ENCODE measurements at places on chromosomes 7 and 10.

- DNase-seq, result peak; percentile 74
Observed at GRCh38 chr7:27165089-27165995, at the start of gene HOXA9. HOXA9 (minus strand) TSS chr7:27165537; CDS start chr7:27165457, 80 bp downstream.

DNA sequence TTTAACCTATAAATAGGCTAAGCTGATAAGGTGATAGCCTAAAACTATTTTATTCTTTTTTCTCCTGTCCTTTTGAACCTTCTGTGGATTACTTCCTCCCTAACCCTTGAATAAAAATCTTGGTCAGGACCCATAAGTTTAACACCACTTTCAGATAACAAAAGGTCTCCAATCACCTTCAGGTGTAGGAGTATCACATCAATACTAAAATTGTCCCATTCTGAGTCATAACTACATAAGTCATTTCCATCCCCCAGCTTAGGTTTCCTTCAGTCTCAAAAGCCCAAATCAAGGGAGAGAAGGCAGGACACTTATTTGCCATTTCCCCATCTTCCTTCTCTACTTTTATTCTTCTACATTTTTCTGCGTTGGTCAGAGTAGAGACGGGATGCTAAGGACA is 56.9 kb upstream of the WNT16 start:
- no peak for DNase-seq

DNA sequence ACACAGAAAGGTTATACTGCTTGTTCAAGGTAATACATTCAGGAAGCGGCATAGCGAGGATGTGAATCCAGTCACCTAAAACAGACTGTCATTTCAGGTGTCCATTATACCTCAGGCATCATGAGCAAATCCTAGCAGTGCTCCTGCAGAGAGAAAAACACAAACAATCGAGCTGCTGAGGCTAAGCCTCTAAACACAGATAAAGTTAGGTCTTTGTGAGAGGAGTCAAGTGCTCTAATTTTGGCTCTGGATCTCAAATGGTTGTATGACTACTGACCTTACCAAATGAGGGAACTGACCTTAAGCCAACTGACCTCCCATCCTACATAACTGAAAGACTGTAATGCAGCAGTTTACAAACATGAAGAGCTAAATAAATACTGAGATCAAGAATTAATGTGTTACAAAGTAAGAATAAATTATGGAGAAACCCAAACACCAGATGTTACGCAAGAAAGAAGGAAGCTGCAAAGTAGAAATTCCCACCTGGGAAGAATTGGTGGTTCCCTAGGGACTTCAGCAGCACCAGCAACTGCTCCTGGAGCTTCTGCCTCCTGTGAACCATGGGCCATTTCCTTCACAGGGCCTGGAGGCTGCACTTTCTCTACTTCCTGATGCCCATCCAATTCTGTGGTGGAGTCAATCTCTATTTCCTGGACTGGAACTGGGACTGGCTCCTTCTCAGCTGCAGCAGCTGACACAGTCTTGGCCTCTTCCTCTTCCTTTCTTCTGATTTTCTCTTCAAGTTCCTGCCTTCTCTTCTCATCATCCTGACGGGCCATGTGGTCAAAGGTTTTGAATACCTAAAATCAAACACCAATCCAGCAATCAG is 5.8 kb downstream of the NUDCD3 start:
- DNase-seq, result no peak

- DNase-seq, result no peak
Observed at GRCh38 chr10:81081887-81082620, 544.4 kb downstream of the SH2D4B start.

- no peak for DNase-seq
Observed at GRCh38 chr7:155234950-155235789, 62.5 kb upstream of the INSIG1 start.

GRCh38 chr10:53140506-53140905 is 367.9 kb upstream of the MBL2 start:
- no peak for DNase-seq

GRCh38 chr7:31553661-31554081 is 39.8 kb downstream of the ITPRID1 start:
- DNase-seq, result no peak

GRCh38 chr10:132458586-132459300 is 61.7 kb downstream of the PWWP2B start:
- DNase-seq, result no peak

GRCh38 chr10:42883993-42884983 is 101.7 kb downstream of the BMS1 start:
- DNase-seq, result no peak

GRCh38 chr7:33425395-33425794 is 296.0 kb downstream of the BBS9 start:
- no peak for DNase-seq

DNA sequence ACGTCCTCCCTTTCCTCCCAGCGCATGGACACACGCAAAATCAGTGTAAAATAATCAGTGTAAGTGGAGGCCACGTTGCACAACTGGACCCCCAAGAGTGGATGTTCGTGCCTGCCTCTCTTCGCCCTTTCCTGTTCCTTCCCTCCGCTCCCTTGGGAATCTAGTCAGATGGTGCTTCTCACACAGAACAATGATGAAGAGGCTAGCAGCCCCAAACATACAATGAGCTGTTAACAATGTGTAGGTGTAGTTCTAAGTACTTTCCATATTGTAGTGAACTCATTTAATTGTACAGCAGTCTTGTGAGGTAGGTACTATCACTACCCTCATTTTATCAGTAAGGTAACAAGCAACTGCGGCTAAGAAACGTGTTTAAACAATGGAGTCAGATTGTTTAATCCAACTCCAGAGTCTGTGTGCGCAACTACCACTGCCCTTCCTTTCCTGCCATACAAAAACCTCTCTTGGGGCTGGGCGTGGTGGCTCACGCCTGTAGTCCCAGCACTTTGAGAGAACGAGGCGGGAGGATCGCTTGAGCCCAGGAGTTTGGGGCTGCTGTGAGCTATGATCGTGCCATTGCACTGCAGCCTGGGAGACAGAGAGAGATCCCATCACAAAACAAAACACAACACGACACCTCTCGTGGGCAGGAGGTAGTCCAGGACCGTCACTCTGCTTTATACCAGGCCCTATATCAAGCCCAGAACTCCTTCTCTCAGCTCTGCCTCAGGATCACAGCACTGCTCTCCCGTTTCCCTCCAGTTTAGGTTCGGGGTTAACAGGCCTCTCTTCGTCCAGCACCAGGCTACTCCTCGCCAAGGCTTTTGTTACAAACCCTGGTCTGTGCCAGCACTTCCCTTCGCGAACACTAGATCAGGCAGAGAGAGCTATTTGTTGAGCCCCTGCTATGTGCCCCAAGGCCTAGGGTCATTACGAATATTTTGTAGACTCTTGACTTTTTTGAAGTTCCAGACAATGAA is 1.1 kb downstream of the FKBP9 start:
- DNase-seq, result no peak

- DNase-seq, result no peak
Observed at GRCh38 chr10:32793033-32793432, 165.0 kb downstream of the ITGB1 start.

DNA sequence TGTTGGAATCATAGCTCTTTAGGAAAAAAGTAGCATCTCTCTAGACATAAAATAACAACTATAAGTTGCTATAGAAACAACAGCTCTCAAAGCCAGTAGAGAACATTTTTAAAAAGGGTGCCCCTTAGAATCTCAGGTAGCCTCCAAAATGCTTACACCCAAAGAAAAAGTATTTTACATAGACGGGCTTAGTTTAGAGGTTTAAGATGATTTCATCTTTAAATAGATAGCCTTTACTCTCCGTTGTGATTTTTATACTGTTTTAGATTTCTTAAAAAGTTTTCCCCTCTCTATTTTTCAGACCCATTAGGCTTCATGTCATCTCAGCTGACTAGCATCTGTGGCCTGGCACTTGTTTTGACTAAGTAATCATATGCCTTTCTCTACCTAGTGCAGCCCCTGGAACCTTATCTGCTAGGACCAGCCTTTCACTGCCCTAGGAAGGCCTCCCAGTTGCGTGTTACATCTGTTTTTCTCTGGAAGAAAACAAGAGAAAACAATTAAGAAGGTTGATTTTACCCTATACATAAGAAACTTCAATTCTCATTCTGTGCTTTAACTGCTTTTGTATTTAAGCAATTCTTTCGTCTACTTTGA is 6.9 kb upstream of the BPGM start:
- DNase-seq, result no peak

DNA sequence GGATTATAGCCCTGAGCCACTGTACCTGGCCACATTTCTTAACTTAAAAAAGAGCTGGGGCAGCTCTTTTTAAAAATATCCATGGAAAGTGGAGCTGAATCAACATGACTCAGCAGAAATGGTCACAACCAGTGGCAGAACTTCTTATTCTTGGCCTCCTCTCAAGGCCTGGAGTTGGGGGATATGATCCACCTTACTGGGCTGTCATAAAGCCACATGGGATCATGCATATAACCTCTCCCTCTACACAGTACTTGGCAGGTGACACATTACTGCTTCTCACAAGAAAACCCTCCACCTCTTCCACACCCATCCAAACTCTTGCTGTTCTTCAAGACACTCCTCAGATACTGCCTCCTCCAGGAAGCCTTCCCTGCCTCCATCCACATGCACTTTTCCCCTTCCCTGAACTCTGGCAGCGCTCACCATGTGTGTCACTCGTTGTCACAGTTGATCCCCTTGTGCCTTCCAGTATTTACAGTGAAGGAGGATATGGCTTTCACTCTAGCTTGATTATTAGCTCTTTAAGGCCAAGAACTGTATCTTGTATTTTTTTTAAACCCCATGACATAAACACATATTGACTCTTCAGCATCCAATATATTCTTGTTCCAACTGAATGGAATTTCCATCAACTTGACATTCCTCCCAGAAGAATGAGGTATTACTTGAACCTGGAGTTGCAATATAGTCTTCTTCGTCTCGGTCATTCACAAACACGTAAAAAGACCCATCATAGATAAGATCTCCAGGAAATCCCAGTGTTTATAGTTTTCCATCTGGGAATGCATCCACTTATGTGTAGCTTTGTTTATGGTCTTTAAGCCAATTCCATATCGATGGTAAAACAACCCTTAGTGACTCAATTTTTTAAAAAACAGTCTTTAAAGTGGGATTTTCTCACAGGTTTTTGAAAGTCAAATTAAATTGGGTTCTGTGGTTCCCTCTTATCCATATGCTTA is 85.5 kb downstream of the TBXAS1 start:
- DNase-seq, result no peak

- DNase-seq, result no peak
Observed at GRCh38 chr7:111642373-111642772, 80.1 kb upstream of the IMMP2L start.

DNA sequence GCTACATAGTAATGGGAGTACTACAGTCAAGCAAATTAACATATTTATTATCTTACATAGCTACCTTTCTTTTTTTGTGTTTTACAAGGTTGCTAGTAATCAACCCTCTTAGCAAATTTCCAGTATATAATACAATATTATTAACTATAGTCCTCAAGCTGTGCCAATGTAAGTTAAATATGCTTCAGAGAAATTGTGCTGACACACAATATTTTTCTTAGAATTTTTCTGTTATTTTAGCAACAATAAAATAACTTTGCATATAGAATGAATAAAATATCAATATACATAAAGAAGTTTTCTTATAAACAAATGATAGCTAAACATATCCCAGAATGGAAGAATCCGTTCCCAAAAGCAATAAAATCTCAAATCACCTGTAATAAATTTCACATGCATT is 1605.1 kb downstream of the REEP3 start:
- DNase-seq, result no peak

GRCh38 chr10:98644466-98644865 is 197.7 kb upstream of the HPS1 start:
- no peak for DNase-seq

- no peak for DNase-seq
Observed at GRCh38 chr7:123433665-123434064, 100.7 kb downstream of the IQUB start.

GRCh38 chr10:17375936-17376584 is 78.3 kb downstream of the ST8SIA6 start:
- no peak for DNase-seq

- no peak for DNase-seq
Observed at GRCh38 chr7:101486433-101487104, 123.9 kb downstream of the COL26A1 start.

DNA sequence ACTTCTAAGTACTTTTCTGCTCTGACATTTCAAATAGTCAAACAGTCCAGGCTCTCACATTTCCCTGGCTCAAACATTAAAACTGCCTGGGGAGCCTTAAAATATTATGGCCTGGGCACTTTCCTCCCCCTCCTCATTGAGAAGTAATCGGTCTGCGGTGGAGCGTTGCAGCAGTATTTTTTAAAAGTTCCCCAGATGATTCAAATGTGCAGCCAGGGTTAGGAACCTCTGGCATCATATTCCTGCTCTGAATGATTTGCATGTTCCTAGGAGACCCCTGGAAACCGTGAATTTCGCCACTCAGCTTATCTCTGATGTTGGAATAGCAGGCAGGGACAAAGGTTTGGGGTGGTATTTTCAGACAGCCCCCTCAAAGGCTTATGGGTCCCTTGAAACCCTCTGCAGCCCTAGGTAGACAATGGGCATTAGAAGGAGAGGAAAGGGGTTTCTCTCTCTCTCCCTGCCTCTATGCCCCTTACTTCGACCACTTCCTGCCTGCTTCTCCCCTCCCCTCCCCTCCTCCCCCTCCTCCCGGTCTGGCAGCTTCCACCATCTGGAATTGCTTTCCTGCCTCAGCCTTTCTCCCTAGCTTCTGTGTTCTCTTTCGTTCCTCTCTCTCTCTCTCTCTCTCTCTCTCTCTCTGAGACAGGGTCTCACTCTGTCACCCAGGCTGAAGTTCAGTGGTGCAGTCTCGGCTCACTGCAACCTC is 622.2 kb downstream of the GALNT17 start:
- DNase-seq, result no peak

GRCh38 chr10:15163253-15163828 is 5.2 kb downstream of the NMT2 start:
- no peak for DNase-seq

GRCh38 chr10:79239275-79239779 is 107.9 kb upstream of the PPIF start:
- DNase-seq, result no peak

- no peak for DNase-seq
Observed at GRCh38 chr10:80487791-80488538, 33.9 kb downstream of the TSPAN14 start.

GRCh38 chr7:157425137-157425731 is 88.4 kb downstream of the DNAJB6 start:
- DNase-seq, result no peak

DNA sequence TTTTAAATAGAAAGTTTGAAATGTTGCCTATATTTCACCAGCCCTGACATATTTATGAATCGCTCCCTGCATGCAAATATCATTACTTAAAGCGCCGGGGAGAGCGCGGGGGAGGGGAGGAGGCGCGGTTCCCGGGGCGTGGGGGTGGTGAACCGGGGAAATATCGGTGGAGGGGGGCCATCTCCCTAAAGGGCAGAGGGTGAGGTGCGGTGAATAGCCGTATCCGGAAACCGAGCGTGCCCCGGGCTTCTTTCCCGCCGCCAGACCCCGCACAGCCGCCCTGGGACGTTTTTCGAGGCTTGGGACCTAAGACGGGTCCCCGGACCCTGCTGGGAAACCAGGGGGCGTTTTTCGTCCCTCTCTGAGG is 6.9 kb upstream of the ZNF503 start:
- no peak for DNase-seq

DNA sequence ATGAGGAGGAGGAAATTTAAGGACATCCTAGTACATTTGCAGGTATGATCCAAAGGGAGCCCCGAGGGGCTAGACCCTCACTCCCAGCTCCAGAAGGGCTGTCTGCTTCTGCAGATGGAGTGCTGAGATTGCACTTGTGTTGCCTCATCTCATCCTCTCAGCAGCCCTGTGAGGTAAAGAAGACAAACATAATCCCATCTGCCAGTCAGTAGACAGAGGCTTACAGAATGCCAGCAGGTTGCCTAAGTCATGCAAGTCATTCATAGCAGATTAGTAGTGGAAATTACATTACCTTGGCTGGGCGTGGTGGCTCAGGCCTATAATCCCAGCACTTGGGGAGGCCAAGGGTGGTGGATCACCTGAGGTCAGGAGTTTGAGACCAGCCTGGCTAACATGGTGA is 45.4 kb downstream of the BLVRA start:
- no peak for DNase-seq

Measured in GOT3 (cell line).